Panc1 (cell line): ENCODE measurements at places on chromosomes 1 and 21.

- no peak for DNase-seq
Observed at GRCh38 chr1:15749399-15750291, 7.3 kb downstream of the TMEM82 start.

GRCh38 chr21:18985584-18985983 is 582.0 kb upstream of the TMPRSS15 start:
- DNase-seq = no peak

GRCh38 chr1:59138402-59138801 is 158.5 kb upstream of the FGGY start:
- DNase-seq = no peak

- no peak for DNase-seq
Observed at GRCh38 chr1:58318157-58319005, 228.1 kb downstream of the OMA1 start.

GRCh38 chr1:80531182-80531581 is 1269.6 kb upstream of the ADGRL2 start:
- DNase-seq = no peak

- no peak for DNase-seq
Observed at GRCh38 chr21:35243171-35243570, 194.1 kb upstream of the RUNX1 start.

GRCh38 chr1:157838966-157839365 is 2.6 kb downstream of the CD5L start:
- no peak for DNase-seq

DNA sequence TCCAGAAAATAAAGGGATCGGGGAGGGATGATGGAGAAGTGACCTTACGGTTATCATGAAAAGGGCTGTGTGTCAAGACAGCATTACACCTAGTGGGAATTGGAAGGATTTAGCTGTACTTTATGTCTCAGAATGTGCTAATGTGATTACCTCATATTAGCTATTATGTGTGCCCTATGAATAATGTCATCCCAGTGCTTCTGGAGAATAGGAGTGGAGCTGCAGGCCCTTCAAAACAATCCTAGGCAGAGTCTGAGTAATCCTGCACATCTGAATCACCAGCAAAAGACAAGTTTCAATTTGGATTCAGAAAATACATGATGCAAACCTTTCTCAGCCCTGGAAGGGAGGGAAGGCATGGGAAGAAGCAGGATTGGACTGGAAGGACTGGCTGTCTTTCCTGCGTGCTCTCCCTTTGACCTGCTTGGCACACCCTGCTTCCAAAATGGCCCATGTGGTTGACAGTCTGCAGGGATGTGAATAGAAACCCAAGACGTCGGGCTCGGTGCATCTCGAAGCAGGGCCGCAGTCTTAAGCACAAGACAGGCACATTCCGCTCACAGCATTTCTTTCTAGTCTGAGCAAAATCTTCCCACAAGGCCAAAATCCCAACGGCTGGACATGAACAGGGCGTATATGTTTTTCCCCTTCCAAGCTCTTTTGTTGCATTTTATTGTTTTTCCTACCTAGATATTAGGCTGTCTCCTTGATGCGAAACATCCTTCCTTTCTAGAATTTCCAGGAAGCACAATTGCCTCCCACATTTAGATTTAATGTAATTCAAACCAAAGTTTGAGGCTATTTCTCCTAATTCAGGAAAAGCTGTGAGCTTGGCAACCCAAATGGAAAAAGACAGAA is 54.3 kb upstream of the TARBP1 start:
- no peak for DNase-seq

- no peak for DNase-seq
Observed at GRCh38 chr1:179327196-179327595, 33.6 kb downstream of the SOAT1 start.

- no peak for DNase-seq
Observed at GRCh38 chr1:76013206-76013581, 61.4 kb upstream of the ST6GALNAC3 start.

DNA sequence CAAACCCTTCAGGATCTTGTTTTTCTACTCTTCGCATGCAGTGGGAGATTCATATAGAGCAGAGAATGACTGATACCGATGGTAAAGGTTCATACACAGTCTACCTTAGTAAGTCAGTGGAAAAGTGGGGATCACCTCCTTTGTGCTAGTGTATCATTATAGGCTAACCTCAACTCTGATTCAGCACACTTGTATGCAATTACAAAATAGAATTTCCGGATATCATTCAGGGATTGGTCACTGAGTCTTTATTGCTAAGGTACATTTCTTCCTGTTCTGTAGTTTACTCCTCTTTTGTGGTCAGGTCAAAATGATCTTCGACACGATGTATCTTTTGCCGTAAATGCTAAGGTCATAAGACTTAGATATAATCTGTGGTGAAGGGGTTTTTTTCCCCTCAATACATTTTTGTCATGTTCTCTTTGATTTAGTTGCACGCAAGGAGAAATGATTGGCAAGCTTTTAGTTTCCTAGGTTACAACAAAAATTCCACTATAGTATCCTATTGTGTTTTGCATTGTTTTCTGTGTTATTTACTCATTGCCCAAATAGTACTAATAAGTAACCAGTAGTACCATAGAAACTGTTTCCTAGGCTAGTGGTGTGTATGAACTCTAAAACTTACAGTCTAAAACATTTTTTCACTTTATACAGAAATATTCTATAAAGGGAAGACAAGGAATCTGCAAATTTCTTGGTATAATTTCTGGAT is 35.7 kb upstream of the PLA2G4A start:
- no peak for DNase-seq

DNA sequence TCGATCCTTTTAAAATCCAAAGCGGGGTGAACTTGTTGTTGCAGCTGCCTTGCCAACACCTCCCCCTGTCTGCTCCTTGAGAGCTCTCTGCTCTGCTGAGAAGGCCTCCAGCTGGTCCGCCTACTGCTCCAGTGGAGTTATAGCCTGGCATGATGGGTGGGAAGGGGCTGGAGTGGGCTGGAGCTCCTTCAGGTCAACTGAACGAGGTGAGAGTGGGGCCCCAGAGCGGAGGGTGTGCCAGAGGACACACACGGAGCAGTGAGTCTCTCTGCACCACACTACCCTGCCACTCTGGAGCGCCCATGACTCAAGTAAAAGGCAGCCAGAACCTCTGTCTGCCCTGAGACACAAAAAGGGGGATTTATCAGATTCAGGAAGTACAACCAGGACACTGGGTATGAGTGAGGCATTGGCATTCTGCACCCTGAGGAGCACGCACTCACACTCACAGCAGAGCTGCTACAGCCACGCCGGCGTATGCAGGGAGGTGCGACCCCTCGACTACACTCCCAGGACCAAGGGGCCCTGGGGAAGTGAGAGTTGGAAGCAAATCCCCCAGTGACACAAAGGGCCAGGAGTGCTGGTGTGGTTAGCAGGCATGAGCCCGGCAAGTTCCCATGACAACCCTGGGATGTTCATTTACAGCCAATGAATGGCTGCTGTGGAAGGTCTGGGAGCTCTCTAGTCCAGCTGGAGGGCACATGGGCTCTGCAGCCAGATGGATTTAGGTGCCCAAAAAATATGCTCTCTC is 28.0 kb upstream of the EVA1B start:
- DNase-seq = no peak

DNA sequence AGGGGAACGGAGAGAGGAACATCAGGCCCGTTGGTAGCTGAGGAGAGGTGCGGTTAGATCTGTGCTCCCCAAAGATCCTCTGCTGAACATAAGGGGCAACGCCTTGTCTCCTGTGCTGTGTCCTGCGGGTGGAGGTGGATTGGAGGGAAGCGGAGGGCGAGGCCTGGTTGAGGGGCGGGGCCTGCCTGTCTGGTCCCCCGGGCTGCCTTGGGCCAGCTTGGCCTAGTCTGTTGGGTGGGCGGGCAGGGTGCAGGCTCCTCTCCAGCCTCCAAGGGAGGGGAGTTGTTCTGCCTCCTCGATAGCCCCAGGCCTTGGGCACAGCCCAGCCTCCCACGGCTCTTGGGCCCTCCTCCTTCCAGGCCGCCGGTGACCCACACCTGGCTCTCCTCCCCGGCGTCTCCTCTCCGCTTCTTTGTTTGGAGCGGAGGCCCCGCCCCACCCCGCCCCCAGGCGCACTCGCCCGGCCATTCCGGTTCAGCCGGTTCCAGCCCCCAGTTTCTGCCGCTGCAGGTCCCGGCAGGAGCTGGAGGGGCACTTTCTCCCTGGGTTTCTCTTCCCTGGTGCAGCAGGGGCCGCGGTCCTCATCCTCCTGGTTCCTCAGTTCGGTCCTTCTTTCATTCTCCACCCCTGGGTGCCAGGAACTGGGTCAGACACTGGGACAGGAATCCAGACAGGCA is 19.4 kb downstream of the PTPRF start:
- DNase-seq = no peak

DNA sequence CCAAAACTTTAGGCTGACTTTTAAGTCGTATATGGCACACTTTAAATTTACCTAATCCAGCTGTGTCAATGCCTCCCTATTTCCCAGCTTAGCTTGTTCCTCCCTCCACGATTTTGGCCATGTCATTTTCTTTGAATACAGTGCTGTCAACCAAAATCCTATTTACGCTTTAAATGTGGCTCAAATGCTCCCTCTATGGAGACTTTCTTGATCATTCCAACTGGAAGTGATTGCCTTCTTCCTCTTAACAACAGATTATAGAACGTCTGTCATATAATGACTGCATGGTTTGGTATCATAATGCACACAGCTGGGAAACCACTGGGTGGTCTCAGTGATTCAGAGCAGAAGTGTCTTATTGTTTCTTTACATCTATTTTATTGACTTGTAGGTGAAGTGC is 18.9 kb upstream of the BATF3 start:
- no peak for DNase-seq

- no peak for DNase-seq
Observed at GRCh38 chr1:67390041-67390887, 39.9 kb downstream of the SERBP1 start.

- DNase-seq = no peak
Observed at GRCh38 chr1:80666073-80666472, 1134.7 kb upstream of the ADGRL2 start.

GRCh38 chr1:229271448-229272159 is 693 bp downstream of the RAB4A start:
- no peak for DNase-seq

DNA sequence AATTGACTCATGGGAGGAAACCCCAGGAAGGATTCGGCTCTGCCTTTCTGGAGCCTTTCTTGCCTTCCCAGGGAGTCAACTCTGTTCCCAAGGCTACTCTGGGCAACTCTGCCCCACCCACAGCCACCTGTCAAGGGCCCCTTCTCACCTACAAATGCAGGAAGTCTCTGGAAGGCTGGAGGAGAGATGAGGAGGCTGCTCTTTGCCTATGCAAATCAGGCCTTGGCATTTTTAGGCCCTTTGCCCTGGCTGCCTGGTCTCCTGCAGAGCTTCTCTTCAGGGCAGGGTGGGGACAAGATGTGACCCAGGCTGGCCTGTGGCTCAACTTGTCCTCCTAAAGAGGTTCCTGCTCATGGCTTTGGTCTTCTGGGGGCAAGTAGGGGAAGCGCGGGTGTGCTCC is 5.4 kb downstream of the SLC6A9 start:
- no peak for DNase-seq
